ENCODE measurements at places on chromosomes 7 and 10.

DNA sequence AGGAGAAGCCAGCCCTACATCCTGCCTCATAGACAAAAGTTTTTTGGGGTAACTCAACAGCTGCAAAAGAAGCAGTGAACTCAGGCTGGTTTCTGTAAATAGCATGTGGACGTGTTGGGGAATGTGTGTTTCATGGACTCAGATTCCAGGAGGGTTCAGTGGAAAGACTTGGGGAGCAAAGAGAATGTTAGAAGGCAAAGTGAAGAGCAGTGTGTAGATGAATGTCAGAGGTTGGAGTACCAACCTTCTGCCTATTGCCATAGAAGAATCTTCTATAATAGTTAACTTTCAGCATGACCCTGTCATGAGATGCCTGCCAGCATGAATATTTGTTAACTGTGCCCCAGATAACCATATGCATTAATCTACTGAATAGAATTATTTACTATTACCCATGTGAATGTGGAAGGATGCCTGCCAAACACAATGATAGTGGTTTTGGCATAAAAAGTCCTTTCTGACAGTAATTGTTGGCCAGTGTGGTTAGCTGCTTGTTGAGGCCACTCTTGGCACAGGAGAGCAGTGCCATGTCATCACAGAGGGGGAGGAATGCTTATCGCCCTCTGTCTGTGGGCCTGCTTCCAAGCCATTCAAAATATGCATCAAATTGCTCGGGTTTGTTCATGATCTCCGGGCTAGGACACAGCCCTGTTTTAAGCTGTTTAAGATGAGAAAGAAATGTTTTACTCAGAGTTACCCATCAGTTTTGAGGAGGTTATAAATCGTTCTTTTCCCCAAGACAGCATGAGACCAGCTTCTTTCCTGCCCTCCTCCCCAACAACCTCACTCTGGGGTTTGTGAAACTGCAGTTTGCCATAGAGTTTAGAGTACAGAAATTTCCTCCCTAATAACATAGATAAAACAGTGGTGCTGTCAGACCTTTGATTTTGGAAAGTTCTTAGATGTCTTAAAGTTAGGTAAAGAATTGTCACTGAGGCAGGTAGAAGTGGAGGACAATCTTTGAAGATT lies 165.3 kb downstream of the WNT2 start:
- no peaks in the 10 kb centered on the region for H3K27me3 ChIP-seq
- peaks cover 3% of the 10 kb centered on the region for H3K36me3 ChIP-seq
- peak; percentile 96 for DNase-seq
- peak overlapping the region; percentile 85 for H3K27ac ChIP-seq

GRCh38 chr7:71137479-71137878 lies 5.5 kb downstream of the GALNT17 start:
- H3K27me3 ChIP-seq: peaks cover 37% of the 10 kb centered on the region
- no peaks in the 10 kb centered on the region for H3K4me1 ChIP-seq
- DNase-seq: no peak
- no peaks in the 10 kb centered on the region for H3K36me3 ChIP-seq

DNA sequence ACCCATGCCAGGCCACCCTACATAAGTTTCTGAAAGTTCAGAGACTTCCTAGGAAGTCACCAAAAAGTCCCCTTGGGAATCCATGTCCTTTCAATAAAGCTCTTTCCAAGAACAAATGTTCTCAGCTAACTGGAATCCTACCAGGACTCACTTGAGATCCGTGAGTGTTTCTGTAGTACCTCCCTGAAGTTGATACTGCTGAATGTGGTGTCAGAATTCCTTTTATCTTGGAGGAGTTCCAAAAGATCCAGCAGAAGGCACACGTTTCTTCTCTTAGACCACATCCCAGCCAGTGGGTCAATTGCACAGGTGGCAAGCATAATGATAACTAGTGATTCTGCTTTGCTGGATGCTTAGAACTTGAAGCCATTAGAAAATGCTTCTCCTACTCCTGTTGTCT lies 689.7 kb upstream of the IGFBP3 start:
- H3K36me3 ChIP-seq: no peaks in the 10 kb centered on the region
- H3K27me3 ChIP-seq: no peaks in the 10 kb centered on the region
- no peak for DNase-seq
- H3K4me3 ChIP-seq: no peak overlapping the region
- no peak overlapping the region for H3K27ac ChIP-seq

GRCh38 chr10:72851509-72851908 lies 42.0 kb upstream of the OIT3 start:
- DNase-seq: no peak
- H3K4me1 ChIP-seq: no peaks in the 10 kb centered on the region
- H3K4me3 ChIP-seq: no peak overlapping the region
- H3K27me3 ChIP-seq: no peaks in the 10 kb centered on the region

DNA sequence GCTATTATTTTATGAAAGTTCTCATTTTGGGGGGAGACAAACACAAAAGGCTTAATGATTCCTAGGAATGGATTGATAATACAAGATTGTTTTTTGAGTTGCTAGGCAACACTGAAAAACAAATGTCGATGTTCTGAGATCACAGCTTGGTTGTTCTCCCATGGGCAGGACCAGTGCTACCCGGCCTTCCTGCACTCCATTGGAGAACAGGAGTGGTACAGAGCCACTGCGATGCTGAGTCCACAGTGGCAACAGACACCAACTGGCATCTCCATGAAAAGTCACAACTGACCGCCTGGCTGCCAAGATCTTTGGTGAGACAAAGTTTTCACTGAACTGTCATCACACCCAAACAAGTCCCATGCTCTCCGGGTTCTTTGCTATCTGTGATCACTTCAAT lies 68.9 kb upstream of the NMT2 start:
- H3K4me3 ChIP-seq: no peak overlapping the region
- no peak overlapping the region for H3K27ac ChIP-seq
- no peaks in the 10 kb centered on the region for H3K27me3 ChIP-seq
- no peaks in the 10 kb centered on the region for H3K36me3 ChIP-seq
- no peak for DNase-seq
- no peaks in the 10 kb centered on the region for H3K4me1 ChIP-seq

- no peaks in the 10 kb centered on the region for H3K27me3 ChIP-seq
- no peak overlapping the region for H3K4me3 ChIP-seq
- H3K4me1 ChIP-seq: no peaks in the 10 kb centered on the region
- no peaks in the 10 kb centered on the region for H3K36me3 ChIP-seq
- DNase-seq: no peak
- H3K27ac ChIP-seq: no peak overlapping the region
Measured at GRCh38 chr7:26127411-26127810, 24.6 kb upstream of the NFE2L3 start.

- H3K27ac ChIP-seq: no peak overlapping the region
- peaks cover 72% of the 10 kb centered on the region for H3K27me3 ChIP-seq
- H3K4me3 ChIP-seq: no peak overlapping the region
- no peaks in the 10 kb centered on the region for H3K36me3 ChIP-seq
- no peaks in the 10 kb centered on the region for H3K4me1 ChIP-seq
- DNase-seq: no peak
Measured at GRCh38 chr7:132580277-132580676, 4.0 kb upstream of the PLXNA4 start.

DNA sequence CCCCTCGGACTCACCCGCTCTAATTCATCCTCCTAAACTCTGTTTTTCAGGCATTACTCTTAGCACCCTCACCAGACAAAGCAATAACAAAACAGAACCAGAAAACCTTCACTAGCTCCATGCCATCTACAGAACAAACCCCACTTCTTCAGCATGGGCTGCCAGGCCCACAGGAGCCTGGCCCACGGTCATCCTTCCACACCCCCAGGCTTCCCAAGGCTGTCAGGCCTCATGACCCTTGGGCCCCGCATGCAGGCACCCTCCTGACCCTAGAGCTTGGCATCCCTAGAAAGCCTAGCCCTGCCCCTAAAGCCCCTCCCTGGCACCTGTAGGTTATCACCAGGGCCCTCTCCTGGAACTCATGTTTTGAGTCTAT lies 59.6 kb downstream of the PRKAG2 start:
- H3K4me1 ChIP-seq: no peaks in the 10 kb centered on the region
- no peaks in the 10 kb centered on the region for H3K36me3 ChIP-seq
- peaks cover 22% of the 10 kb centered on the region for H3K27me3 ChIP-seq
- H3K27ac ChIP-seq: no peak overlapping the region

DNA sequence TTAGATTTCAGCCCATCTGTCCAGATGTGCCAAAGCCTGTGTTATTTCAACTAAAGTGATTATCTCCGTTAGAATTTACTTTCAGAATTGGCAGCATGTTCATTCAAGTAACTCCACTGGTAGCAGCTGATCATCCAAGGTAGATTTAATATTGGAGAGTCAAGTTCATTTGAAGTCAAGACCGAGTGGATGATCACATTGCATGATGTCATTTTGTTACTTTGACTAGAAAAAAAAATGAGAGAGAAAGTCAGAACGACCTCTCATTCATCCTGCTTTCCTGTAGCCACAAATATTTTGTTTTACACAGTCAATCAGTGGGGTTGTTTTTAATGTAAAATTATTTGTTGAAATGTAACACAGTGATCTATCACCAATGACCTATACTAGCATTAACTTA lies 196.7 kb upstream of the PHYHIPL start:
- no peaks in the 10 kb centered on the region for H3K36me3 ChIP-seq
- no peak for DNase-seq
- H3K4me3 ChIP-seq: no peak overlapping the region
- no peak overlapping the region for H3K27ac ChIP-seq
- peaks cover 5% of the 10 kb centered on the region for H3K4me1 ChIP-seq

- no peak overlapping the region for H3K27ac ChIP-seq
- H3K4me3 ChIP-seq: no peak overlapping the region
- DNase-seq: no peak
- no peaks in the 10 kb centered on the region for H3K36me3 ChIP-seq
- H3K4me1 ChIP-seq: no peaks in the 10 kb centered on the region
Measured at GRCh38 chr10:93872375-93873158, 21.2 kb upstream of the SLC35G1 start.

DNA sequence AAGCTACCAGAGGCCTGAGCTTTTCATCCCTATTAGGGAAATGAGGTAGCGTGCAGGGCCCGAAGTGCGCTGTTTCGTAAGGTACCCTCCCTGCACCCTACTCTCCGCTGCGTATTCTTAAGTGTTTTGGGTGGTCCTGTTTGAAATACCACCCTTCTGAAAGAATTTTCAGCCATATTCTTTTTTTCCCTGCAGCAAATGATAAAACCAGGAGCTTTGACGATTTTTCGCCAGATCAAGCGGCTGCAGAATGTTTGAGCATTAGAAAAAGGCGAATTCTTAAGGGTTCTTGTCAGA lies 1.2 kb downstream of the RSBN1L start:
- H3K4me3 ChIP-seq: peak overlapping the region; percentile 83
- H3K27me3 ChIP-seq: no peaks in the 10 kb centered on the region
- peaks cover 13% of the 10 kb centered on the region for H3K4me1 ChIP-seq
- H3K27ac ChIP-seq: peak overlapping the region; percentile 96
- no peaks in the 10 kb centered on the region for H3K36me3 ChIP-seq

- DNase-seq: no peak
- H3K27ac ChIP-seq: no peak overlapping the region
- H3K4me1 ChIP-seq: no peaks in the 10 kb centered on the region
- no peaks in the 10 kb centered on the region for H3K36me3 ChIP-seq
- H3K27me3 ChIP-seq: no peaks in the 10 kb centered on the region
Measured at GRCh38 chr10:6390213-6390845, 187.6 kb downstream of the PFKFB3 start.

GRCh38 chr10:117609796-117610170 lies 67.2 kb downstream of the EMX2 start:
- no peaks in the 10 kb centered on the region for H3K4me1 ChIP-seq
- no peaks in the 10 kb centered on the region for H3K36me3 ChIP-seq
- no peak overlapping the region for H3K4me3 ChIP-seq
- no peak for DNase-seq
- no peak overlapping the region for H3K27ac ChIP-seq
- H3K27me3 ChIP-seq: peaks cover 9% of the 10 kb centered on the region

- H3K4me1 ChIP-seq: no peaks in the 10 kb centered on the region
- peak overlapping the region; percentile 12 for H3K27ac ChIP-seq
- H3K36me3 ChIP-seq: peaks cover 29% of the 10 kb centered on the region
Measured at GRCh38 chr10:84156768-84157167, 16.8 kb upstream of the GPR15LG start.

- no peak overlapping the region for H3K4me3 ChIP-seq
- H3K27ac ChIP-seq: no peak overlapping the region
- peaks cover 46% of the 10 kb centered on the region for H3K27me3 ChIP-seq
- DNase-seq: peak; percentile 53
- H3K4me1 ChIP-seq: peaks cover 4% of the 10 kb centered on the region
Measured at GRCh38 chr7:51123322-51124019, 193.1 kb downstream of the COBL start.

- no peaks in the 10 kb centered on the region for H3K36me3 ChIP-seq
- no peak overlapping the region for H3K4me3 ChIP-seq
- no peak overlapping the region for H3K27ac ChIP-seq
- no peak for DNase-seq
- H3K4me1 ChIP-seq: no peaks in the 10 kb centered on the region
Measured at GRCh38 chr10:88313878-88314277, 269.2 kb downstream of the RNLS start.

- no peak overlapping the region for H3K4me3 ChIP-seq
- no peak for DNase-seq
- no peak overlapping the region for H3K27ac ChIP-seq
- no peaks in the 10 kb centered on the region for H3K27me3 ChIP-seq
Measured at GRCh38 chr7:63073736-63074135, 924.9 kb upstream of the ZNF722 start.

DNA sequence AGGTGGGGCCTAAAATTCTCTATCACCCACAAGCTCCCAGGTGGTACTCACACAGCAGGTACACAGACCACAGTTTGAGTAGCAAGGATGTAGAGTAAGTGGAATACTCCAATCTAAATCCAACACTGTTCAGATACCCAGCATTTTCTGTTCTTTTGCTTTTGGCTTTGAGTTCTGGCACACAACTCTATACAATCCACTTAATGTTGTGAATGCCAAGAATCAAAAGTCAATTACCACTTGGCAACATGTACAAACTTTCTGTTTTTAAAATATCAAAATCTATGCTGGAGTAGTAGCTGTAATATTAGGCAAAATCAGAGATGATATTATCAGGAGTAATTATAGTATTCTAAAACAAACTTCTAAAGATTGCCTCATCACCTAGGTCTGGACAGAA lies 133.4 kb upstream of the LRRTM3 start:
- H3K27ac ChIP-seq: no peak overlapping the region
- no peak for DNase-seq
- no peak overlapping the region for H3K4me3 ChIP-seq
- no peaks in the 10 kb centered on the region for H3K36me3 ChIP-seq
- no peaks in the 10 kb centered on the region for H3K4me1 ChIP-seq
- H3K27me3 ChIP-seq: no peaks in the 10 kb centered on the region

GRCh38 chr7:101792051-101792681 lies 25.3 kb upstream of the CUX1 start:
- H3K36me3 ChIP-seq: no peaks in the 10 kb centered on the region
- H3K4me1 ChIP-seq: no peaks in the 10 kb centered on the region
- no peaks in the 10 kb centered on the region for H3K27me3 ChIP-seq
- DNase-seq: peak; percentile 87
- H3K4me3 ChIP-seq: no peak overlapping the region
- H3K27ac ChIP-seq: no peak overlapping the region

GRCh38 chr10:98262571-98262970 lies 5.4 kb downstream of the LOXL4 start:
- no peak overlapping the region for H3K4me3 ChIP-seq
- H3K36me3 ChIP-seq: no peaks in the 10 kb centered on the region
- H3K4me1 ChIP-seq: peaks cover 7% of the 10 kb centered on the region
- peak; percentile 46 for DNase-seq
- H3K27ac ChIP-seq: no peak overlapping the region
- H3K27me3 ChIP-seq: no peaks in the 10 kb centered on the region
